Spleen (tissue), 13 donors: ENCODE measurements at places on chromosomes 6 and 20. TPM values are rescaled to one million over a fixed set of nuclear protein-coding genes. Genes with fewer than 3 reads are reported as not detected.

DNA sequence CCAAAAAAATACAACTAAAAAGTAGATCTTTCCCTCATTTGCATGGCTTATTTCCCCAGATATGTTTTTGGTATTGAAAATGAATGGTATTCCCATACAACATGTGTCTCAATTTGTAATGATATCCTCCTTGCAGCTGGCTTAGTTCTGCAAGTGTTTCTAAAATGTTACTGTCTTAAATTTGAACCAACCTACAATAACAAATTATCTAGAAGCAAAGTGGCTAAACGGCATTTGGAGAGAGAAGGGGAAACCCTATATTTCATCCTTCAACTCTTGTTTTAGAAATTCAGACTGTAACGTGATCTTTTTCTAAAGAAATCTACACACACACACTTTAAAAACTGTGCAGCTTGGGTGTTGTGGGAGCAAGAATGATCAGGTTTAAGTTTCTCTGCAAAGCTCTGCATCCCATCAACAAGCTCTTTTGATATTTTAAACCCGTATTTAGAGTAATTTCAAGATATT, 153.0 kb downstream of the SOBP start:
- no peak for DNase-seq

DNA sequence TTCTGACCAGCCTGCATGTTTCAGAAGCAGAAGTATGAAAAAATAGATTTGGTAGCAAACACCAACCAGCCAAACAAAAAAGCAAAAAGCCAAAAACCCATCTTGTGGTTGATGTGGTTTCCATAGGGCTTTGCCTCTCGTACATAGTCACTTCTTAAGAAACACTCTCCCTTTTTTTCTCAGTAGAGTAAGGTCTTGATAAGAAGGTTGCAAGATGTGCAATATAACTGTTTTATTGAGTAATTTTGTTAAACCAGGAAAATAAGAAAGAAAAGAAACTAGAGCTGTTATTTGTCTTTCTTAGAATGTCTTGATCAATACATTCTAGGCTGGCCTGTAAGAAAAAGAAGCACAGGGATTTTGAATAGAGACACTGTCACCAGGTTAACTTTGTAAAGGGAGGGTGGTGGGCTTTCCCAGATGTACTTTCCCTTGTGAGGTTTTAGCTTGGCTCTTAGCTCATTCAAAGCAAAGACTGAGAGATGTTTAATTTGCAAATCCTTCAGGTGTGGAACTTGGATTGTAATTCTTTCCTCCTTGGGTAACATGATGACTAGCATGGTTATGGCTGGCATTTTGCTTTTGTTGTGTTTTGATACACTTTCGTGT, 49.7 kb downstream of the AKAP12 start:
- no peak for DNase-seq

- no peak for DNase-seq
Measured at GRCh38 chr6:29834564-29835436, 7.2 kb downstream of the HLA-G start.

- no peak for DNase-seq
Measured at GRCh38 chr6:30154709-30155519, 6.1 kb downstream of the TRIM10 start.

DNA sequence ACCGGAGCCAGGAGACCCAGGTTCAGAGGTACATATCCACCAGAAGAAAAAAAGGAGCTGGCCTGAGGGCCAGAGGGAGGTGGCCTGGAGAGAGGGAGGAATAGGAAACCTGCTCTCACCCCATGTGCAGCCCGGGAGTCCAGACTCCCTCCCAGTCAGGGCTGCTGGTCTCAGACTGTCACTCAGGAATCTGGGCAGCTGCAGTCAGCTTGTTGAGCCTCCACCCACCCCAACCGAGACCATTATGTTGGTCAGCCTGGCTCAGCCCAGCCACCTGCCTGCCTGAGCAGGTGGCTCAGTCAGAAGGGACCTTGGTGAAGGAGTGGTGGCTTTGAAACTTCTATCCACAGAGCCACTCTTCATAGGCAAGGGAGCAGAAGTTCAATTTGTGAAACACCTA, 53.3 kb upstream of the EPB41L1 start:
- DNase-seq: no peak

GRCh38 chr20:2163757-2164156, 62.1 kb downstream of the STK35 start:
- peak; percentile 36 for DNase-seq

DNA sequence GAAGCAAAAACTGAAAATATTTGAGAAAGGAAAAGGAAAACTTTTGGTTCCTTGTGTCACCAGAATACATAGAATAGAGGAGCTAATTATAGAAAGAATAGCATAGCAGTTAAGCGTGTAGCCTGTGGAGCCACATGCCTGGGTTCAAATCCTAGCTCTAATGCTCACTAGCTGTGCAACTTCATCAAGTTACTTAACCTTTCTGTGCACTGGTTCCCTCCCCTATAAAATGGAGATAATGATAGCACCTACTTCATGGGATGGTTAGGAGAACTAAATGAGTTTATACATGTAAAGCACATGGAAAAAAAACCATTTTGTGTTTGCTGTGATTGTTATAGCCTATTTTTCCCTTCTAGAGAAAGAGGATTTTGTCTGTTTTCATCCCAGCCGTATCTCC, 24.5 kb upstream of the RNGTT start:
- no peak for DNase-seq

DNA sequence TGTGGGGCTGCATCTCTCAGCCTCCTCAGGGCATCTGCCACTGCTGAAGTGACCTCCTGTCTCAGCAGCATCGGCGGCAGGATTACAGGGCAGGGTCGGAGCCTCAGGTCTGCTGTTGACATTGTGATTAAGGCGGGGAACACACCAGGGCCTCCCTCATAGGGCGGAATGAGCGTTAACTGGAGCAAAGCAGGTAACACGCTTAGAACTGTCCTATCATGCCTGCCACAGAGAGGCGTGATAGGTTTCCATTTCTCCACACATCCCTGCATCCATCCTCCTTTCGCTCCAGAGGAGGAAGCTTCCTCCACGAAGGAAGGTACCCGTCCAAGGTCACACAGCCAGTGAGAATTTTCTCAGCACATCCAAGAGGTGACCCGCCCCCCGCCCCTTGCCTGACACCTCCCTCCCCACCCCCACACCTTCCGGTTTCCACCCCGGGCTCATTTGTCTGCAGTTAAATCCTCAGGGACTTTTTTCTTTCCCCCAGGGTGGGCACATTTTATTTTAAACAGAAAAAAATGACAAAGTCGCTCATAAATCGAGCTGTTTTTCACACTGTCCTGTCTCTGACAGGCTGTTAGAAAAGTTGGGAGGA, 200.8 kb downstream of the TFAP2C start:
- no peak for DNase-seq

DNA sequence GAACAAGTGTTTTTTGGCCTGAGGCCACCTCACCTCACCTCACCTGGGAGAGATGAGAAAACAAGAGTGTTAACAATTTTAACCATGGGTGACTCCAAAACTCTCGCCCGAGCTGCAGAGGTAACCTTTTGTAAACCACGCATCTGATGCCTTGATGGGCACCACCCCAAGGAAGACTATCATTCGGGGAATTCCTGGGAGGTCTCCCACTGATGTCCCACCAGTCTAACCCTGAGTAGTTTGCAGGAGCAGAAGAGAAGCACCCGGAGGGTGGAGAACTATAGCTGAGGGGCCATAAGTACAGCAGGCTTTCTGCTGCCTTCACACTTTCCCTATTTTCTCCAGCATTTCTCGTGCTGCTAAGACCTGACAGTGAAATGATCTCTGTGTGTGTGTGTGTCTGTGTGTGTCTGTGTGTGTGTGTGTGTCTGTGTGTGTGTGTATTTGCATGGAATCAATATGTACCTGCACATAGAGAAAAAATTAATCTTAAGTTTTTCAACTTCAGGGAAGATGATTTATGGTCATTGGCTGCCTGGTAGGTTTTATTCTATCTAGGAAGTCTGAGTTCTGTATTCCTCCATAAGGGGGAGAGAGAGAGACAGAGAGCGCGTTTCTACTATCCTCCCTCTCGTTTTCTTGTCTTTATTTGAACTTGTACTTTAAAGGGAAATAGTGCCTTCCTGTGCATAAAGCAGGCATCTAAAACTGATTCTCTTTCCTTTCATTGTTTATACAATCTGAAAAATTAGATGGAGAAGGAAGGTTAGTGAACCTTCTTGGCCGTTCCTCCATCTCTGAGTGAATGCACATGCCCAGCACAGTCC, 75.8 kb downstream of the CAP2 start:
- DNase-seq: no peak

DNA sequence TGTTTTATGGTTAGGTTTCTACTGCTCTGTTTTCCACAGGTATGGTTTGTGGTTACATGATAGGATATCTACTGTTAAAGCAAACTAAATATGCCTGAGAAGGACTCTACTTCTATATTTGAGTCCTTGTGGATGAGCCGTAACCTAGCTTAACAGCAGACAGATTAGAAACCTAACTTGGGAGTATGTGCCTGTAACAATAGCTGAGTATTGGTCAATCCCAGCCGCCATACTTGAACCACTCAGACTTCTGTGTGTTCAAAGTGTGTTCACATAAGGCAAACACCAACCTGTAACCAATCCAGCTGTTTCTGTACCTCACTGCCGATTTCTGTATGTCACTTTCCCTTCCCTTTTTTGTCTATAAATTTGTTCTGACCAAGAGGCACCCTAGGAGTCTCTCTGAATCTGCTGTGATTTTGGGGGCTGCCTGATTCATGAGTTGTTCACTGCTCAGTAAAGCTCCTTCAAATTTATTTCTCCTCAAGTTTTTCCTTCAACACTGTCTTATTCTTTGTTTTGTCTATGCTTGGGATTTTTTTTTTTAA, 37.1 kb downstream of the PHF3 start:
- no peak for DNase-seq

GRCh38 chr6:167341665-167342655, 17.1 kb downstream of the TTLL2 start:
- no peak for DNase-seq

DNA sequence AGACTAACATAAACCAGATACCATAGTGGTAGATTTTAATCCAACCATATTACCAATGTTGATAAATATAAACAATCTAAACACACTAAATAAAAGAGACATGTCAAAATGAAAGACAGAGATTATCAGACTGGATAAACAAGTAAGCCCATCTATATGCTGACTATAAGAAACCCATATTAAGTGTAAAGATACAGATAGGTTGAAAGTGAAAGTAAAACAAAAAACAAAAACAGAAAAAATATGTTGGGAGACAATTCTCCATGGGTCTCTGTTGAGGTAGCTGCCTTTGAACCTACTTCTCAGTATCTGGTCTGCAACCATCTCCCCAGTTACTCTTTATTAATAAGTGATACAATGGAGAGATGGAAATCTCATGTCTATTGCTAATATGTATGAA, 21.2 kb downstream of the REV3L start:
- DNase-seq: no peak

DNA sequence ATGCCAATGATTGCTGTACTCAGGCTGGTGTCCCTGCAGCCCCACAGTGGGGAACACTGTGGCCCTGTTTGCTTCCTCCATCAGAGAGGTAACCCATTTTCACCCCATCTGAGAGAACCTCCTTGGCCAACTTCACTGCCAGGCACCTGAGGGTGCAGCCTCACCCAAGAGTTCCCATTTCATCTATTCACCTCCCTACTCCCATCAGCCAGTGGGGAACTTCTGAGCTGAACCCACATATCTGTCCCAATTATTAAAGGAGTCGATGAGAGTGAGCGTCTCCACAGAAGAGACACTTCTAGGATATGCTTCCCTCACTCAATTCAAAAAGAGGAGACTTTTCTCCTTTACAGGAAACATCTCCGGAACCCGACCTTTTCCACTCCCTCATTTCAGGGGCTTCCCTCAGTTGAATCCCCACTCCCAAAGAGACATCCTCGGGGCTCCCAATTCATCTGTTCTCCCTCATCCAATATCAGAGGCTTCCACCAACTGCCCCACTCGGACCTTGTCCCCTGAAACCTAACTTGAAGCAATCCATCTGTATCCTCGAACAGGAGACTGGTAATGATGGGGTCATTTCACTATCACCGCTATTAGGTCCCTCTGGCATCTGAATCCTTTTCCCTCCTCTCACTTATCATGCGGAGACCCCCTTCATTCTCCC, 988 bp downstream of the UBE2V1 start:
- DNase-seq: no peak

DNA sequence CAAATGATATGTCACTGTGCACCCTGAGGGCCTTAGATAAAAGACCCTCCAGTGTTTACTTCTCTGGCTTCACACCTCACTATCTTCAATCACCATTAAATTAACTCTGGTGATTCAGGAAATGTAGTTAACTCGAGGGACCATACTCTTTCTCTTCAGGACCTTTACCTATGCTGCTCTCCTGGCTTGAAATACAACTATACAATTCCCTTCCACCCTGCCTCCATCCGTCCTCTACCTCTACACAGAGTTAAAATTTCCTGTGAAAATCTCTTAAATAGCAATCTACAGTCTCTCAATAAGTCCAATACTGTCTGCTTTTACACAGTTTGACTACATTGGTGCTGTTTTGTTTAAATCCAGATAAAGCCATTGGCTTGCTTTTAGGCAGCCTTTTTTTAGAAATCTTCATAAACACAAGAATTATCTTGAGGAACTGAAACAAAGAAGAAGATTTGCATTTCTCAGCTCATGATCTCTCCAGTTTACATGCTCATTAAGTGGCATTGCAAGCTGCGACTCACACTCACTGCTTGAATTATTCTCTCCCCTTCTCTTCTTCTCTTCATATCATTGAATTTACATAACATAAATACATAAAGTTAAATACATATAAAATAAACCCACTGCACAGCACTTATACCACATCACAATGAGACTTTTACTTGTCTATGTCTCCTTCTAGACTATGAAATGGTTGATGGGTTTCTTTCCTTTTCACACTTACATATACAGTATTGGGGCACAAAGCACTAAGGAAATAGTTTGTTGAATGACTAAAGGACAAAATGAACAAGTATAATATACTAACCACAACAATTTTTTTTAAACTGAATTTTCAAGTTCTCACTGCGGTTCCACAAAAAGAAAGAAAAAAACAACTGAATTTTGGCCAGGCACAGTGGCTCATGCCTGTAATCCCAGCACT, 239.0 kb upstream of the KCNQ5 start:
- DNase-seq: no peak

DNA sequence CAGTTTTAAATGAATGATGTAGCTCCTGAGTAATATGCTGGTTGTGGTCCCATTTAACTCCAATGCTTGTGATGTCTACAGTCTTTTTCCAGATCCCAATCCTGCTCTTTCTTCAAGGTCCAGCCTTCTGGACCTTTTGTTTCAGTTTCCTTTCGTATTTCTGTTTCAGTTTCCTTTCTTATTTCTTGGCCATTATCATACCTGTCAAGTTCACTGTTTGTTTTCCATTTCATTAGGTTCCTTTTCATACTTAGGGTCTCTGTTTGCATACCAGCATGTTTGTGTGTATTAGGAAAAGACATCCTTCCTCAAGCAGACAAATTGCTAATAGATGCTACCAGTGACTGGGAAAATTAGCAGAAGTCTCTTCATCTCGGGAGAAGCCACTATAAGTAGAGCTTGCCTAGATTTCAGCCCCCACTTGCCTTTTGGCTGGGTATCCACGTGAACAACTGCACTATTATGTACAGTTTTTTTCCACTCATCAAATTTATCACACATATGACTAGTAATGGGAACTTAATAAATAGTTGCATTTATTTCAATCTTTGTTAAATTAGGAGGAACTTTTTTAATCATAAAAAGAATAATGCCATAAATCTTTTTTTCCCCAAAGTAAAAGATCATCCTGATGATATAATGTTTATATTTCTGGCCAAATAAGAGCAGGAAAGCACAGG, 583.4 kb downstream of the BCKDHB start:
- no peak for DNase-seq

The HLA-DPB1 gene
- 817 TPM for polyA plus RNA-seq

The SLC16A10 gene
- 1.3 TPM for polyA plus RNA-seq

The MCHR2 gene
- polyA plus RNA-seq: not detected

The ATAT1 gene
- polyA plus RNA-seq: 3.6 TPM

The ADGRF4 gene
- polyA plus RNA-seq: not detected

The EBF4 gene
- polyA plus RNA-seq: 2.5 TPM

The BHLHE23 gene
- polyA plus RNA-seq: not detected
